ENCODE measurements at places on chromosomes 12 and 14.
A peak's percentile ranks its signal among the peaks of the same experiment; 100 is the strongest.

DNA sequence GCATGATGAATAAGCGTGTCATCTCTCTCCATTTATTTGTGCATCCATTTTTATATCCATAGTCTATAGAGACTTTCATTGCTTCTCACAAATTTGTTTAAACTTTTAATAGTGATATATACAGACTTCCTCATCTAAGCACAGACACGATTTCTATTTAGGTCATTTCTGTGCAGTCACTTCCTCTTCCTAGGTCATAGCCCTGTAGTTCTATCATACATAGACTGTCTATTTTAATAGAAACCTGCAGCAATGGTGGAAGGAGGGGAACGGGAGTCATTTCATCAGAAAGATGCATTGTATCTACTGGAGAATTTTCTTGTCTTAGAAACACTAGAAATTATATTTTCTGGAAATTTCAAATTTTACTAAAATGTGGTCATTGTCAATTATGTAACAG is 133.4 kb upstream of the FGD4 start:
- no peak for DNase-seq

GRCh38 chr12:92719674-92720073 is 16.9 kb downstream of the PLEKHG7 start:
- DNase-seq = no peak

GRCh38 chr14:88322504-88323085 is 474 bp downstream of the KCNK10 start:
- no peak for DNase-seq

DNA sequence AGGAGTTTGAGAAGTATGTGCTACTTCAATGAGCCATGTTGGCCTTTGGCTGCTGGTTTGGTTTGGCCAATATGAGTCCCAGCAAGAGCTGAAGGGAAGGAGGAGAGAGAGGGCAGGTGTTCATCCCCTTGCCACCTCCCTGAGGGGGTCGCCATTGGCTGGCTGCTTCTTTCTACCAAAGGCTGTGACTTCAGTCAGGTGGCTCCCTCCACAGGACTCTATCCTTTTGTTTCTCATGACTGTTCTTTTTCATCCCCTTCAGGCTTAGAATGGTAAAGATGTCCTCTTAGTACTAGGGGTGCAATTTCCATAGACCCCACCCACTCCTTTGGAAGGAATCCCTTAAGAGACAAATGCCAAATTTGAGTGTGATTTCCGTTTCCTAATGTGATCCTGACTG is 31.2 kb upstream of the OTOGL start:
- no peak for DNase-seq

GRCh38 chr14:72528059-72528862 is 365.6 kb downstream of the DPF3 start:
- DNase-seq = no peak

DNA sequence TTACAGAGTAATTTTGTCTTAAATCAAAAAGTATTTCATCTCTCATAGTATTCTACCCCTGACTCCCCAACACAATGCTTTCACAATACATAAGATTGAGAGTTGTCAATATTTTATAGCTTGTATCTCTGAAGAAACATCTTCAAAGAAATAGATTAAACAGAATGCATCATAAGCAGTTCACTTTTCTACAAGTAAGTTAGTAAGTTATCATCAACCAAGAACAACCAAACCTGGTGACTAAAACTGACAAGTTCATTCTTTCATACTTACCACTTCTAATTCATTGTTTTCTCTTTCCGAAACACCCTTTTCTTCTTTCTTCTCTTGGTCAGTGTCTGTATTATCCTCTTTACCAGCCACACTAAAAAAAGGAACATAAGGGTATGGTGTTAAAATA is 101.2 kb downstream of the KIF21A start:
- DNase-seq = no peak

DNA sequence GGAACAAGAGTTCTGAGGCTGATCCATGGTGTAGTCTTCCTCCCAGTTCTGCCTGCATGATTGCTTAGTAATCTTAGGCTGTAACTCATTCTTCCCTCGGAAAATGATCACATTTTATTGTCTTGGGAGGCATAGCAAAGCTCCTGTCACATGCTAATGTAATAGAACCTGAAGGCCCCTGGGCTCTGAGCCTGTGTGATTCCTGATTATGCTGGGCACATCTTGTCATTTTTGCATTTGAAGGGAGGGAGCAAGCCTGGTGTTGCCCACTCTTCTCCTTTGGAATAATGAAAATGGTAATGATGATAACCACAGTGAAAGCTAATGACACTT is 215.4 kb downstream of the MSRB3 start:
- DNase-seq = no peak

GRCh38 chr14:88009486-88009885 is 4.6 kb downstream of the GPR65 start:
- no peak for DNase-seq

- peak; percentile 73 for DNase-seq
These were observed 157.9 kb upstream of the PARP11 start for GRCh38 chr12:4030929-4031702.

DNA sequence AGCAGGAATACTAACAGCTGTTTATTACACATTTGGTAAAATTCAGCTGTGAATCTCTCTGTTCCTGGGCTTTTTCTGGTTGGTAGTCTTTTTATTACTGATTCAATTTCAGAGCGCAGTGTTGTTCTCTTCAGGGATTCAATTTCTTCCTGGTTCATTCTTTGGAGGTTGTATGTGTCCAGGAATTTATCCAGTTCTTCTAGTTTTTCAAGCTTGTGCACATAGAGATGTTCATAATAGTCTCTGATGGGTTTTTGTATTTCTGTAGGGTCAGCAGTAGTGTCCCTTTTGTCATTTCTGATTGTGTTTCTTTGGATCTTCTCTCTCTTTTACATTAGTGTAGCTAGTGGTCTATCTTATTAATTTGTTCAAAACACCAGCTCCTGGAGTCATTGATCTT is 9.1 kb upstream of the OR6C76 start:
- no peak for DNase-seq

- no peak for DNase-seq
These were observed 460.8 kb downstream of the BCAT1 start for GRCh38 chr12:24488091-24488596.

DNA sequence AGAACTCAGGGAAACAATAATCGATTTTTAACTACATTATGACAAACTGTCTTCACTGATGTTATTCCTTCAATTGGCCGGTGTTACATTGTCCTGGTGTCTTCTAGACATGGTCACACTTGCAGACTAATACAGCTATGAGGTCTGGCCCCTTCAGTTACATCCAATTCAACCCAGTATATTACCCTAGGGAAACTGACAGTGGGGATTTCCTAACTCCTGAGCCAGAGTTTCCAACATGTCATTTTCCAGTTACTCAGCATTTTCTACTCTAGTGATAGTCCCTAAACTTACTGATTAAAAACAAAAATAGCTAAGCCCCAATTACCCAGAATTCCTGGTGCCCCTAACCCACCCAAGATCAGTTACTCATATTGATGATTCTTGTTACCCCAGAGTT is 21.1 kb downstream of the IFNG start:
- DNase-seq = no peak

GRCh38 chr14:90518941-90519256 is 122.1 kb downstream of the CALM1 start:
- DNase-seq = no peak

- DNase-seq = no peak
These were observed 192.9 kb downstream of the NUAK1 start for GRCh38 chr12:105945880-105946279.

DNA sequence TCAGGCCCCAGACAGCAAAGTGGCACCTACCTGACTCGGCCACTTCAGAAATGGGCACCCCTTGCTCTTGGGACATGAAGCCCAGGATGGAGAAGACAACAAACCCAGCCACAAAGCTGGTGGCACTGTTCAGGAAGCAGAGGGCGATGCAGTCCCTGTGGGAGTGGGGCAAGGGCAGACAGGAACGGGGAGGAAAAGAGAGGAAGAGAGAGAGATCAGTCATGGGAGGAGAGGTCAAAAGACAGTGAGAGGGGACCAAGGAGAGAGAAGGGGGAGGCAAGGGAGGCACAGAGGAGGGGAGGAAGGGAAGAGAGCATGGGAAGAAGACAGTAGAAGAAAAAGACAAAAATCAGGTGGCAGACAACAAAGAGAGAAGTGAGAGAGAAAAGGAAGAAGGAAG is 16.6 kb downstream of the SLC6A12 start:
- no peak for DNase-seq

DNA sequence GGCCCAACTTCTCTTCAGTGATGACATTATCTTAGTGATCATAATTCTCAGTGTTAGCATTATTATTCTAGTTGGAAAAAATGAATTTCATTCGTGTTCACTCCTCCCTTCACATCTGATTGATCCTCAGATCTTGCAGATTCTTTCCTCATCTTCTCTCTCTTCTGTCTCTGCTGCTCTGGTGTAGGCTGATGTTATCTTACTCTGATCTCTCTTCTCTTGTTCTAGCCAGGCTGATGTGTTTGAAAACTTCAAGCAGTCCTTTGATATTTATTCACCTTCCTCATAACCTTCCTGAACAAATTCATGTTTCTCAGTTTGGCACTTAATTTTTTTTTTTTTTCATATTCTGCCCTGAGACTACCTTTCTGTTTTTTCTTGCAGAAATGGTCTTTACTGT is 5.6 kb upstream of the TBK1 start:
- no peak for DNase-seq

- no peak for DNase-seq
These were observed 1.6 kb upstream of the HPD start for GRCh38 chr12:121860257-121860656.

GRCh38 chr12:73106296-73106695 is 834.1 kb downstream of the TRHDE start:
- no peak for DNase-seq

DNA sequence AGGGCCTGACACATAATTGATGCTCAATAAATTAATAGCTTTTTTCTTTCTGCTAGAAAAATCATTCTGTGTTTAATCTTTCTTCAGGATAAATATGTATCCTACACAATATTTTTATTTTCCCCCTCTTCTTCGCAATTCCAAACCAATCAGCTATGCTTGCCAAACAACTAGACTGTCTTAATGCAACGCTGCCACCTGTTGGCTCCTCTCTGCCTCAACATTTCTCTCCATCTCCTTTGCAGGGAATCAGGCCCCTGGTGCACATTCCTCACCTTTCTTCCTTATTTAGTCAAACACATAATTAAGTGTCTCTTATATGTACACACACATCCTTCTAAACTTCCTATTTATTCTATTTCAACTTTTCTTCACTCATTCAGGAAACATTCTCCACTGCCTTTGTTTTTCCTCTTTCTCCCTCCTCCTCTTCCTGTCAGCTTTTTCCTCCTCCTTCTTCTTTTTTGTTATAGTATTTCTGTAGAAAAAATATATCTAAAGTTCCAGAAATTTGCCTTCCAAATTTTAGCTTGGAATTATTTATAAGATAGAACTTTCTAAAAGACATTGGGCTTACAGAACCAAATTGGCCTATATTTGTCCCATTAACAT is 406.0 kb downstream of the PRKD1 start:
- no peak for DNase-seq

DNA sequence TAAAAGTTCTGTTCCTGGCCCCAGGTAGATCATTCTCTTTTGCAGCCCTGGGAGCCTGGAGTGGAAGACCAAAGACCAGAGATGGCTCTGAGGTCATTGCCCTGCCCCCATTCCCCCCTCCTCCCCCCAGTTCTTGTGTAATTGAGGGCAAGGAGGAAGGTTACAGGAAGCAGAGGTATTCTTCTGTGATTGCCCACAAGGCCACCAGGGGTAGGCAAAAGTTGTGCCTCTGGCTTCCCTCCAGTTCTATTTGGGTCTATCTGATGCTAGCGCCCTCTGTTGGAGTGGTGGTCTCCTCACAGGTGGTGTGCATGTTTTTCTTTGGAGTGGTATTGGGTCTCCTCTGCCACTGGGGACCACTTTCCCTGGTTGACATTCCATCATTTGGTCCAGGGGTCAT is 41.2 kb upstream of the CRY1 start:
- DNase-seq = no peak

GRCh38 chr12:880656-881055 is 68.8 kb downstream of the RAD52 start:
- DNase-seq = no peak

- DNase-seq = no peak
These were observed 31.2 kb upstream of the VASH1 start for GRCh38 chr14:76729953-76730505.

DNA sequence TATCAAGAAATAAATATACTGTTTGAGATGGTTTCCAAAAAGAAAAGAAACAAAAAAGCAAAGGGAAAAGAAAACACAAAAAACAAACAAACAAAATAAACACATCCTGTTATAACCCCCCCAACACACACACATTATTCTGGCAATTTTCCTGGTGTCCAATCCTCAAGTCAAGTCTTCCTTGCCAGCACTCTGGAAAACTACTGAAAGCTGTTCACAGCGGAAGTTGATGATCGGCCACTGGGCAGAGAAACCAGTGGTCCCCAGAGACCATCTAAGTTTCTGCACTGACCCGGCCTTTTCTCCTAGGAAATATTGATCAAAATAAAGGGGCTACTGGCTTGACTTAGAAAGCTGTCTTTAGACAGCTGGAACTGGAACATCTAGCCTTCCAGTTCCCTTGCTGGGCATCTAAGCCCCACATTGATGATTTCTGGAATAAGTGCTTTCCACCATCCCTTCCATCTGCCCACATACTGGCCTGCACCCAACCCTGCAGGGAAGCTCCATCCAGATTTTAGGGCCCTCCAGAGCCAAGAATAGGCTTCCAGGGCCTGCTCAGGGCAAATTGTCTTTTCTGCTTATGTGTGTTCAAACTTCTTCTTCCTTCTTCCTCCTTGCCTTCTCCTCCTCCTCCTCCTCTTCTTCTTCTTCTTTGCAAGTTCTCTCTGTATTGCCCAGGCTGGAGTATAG is 11.6 kb upstream of the PPP1CC start:
- no peak for DNase-seq
